COLO829 (cell line): ENCODE measurements at places on chromosomes 13 and 19.

DNA sequence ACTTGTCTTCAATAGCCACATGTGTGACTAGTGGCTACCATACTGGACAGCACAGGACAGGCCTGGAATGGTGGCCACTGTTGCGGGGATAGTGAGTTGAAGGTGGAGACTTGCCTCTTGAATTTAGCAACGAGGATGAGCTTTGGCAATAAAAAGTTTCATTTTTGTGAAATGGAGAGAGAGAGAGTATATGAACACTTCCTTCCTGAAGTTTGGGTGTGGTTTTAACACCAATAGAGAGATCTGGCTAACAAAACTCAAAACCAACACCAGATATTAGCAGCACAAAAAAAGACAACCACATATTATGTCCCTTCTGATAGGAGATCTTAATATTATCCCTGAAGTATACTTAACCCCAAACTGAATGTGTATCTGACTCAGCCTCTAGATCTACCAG lies 6.3 kb upstream of the LRFN3 start:
- DNase-seq = no peak

DNA sequence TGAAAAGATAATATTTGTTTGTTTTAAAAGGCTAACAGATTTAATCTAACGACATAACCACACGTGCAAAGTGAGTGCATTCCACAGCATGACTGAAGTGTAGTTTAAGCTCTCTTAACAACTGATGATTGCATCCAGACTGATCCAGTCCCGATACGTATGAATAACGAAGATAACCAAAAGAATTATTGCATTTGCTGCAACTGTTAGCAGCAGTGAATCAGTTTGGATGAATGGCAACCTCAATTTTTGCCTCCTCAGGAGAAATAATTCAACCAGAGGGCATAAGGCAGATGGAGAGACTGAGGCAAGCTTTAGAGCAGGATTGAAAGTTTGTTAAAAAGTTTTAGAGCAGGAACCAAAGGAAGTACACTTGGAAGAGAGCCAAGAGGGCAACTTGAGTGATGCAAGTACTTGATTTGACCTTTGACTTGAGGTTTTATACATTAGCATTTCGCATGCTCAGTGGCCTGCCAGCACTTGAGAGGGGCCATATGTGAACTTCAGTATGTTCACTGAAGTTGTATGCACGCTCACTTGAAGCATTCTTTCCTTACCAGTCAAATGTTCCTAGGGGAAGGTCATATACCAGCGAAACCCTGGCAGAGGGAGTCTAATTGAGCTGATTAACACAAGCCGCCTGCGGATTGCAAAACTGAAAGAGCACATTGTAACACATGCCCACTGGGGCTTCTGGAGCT lies 835.0 kb upstream of the PCDH20 start:
- DNase-seq = no peak

DNA sequence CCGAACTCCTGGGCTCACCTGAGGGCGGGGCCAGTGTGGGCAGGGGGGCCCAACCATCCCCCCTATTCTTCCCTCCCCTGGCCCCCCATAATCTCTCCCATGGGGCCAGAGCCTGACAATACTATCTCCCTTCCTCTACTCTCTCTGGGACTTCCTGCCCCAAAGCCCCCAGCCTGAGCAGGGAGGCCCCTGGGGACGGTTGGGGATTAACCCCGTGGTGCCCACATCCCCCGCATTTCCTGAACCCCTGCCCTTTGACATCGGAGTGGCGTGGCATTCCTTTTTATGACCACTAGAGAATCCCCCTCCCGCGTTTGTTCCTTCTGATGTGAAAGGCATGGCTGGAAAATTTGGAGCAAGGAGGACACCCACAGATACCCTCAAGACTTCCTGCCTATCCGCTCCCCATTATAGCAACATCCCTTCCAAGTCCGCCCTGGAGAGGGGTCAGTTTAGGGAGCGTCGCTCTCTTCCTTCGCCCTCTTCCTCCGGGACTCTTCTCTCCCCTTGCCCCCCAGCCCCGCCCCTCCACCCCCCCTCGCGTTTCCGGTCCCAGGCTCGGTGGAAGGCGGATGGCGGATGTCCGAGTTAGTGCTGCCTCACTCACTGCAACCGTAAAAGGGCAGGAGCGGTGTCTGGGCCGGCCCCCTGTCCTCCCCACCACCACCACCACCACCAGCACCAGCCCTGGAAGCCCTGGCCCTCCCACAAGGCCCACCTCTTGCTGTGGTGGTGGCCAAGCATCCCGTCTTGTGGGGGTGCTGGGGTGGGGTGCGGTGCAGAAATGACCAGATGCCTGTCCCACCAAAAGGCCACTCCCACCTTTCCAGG lies 1.8 kb downstream of the VASP start:
- DNase-seq = peak; percentile 75

GRCh38 chr19:12481781-12482508 lies 2.7 kb downstream of the ZNF709 start:
- no peak for DNase-seq

- DNase-seq = peak; percentile 44
Observed at GRCh38 chr13:108961542-108962125, 332.2 kb downstream of the MYO16 start.

DNA sequence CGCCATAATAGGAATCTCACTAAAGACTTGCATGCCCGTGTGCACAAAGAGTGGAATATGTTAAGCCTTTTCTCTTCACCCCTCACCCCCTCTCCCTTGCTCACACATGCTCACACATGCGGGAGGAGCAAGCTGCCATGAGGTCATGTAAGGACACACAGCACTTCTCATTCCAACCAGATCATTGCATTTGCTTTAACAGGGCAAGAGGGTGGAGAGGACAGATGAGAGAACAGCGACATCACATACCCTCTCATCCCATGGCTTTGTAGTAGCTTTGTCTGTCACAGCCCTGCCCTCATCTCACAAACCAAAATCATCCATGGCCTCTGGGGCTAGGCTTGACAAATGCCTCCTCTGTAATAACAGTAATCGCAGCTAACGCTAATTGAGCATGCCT lies 145.6 kb upstream of the FRY start:
- DNase-seq = no peak

DNA sequence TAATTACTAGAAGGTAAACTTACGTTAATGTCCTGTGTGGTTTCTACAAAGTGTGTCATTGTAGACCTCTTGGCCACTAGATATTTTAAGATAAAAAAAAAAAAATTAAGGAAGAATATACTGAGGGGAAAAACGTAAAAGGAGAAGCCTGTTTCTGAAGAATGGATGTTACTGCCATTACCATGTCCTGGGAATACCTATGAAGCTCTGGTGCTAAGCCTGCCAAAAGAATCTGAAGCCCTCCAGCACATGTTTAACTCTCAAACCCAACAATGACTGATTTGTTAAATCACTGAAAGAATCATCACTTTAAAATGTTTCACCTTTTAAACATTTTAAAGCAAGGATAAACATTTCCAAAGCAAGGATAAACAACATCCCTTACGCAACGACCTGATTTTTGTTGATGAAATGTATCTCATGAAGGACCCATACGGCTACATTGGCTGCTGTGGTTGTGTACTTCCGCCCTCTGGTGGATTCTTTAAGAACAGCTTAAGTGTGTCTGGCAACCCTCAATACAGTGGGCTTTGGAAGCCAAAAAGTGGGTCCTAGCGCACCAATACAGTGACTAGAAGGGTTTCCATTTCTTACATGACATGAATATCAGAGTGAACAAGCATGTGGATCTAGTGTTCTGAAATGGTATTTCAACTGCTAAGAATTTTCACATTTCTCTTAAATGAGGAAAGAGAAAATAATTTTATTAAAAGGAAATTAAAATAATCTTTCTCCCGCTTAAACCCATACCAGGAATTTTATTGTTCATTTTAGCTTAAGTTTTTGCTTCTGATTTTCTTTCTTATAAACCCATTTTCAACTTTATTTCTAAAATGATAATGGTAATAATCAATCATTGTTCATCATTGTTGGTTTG lies 74.5 kb upstream of the RAP2A start:
- DNase-seq = peak; percentile 45

DNA sequence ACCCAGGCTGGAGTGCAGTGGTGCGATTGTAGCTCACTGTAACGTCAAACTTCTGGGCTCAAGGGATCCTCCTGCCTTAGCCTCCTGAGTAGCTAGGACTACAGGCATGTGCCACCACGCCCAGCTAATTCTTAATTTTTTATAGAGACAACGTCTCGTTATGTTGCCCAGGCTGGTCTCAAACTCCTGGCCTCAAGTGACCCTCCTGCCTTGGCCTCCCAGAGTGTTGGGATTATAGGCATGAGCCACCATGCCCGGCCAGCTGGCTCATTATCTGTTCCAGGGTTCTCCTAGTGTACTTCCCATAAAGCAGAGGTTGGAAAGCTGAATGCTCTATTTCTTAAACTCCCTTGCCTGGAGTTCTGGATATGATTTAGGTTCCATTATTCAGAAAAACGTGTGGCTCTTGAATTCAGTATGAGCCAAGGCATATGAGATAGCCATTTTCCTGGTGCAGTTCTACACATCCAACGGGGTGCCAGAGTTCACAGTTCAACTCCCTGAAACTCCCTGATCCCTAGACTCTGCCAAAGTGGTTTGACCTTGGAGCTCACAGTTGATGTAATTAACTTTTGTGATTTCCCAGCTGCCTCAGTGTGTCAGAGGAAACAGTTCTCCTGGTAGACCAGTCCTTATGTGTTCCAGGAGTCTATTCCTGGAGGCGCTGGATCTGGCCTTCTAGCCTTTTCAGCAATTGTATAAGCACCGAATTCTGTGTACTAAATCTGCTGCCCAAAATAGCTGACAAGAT lies 21.6 kb downstream of the GPR183 start:
- no peak for DNase-seq

- no peak for DNase-seq
Observed at GRCh38 chr13:52743988-52744387, 4.4 kb upstream of the CNMD start.

DNA sequence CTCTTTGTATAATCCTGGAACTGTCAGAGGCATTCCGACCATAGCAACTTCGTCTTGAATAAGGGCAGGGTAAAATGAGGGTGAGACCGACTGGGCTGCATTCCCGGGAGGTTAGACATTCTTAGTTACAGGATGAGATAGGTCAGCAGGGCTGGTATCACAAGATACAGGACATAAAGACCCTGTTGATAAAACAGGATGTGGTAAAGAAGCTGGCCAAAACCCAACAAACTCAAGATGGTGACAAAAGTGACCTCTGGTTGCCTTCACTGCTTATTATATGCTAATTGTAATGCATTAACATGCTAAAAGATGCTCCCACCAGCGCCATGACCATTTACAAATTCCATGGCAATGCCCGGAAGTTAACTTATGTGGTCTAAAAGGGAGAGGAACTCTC lies 27.7 kb upstream of the MBNL2 start:
- peak; percentile 87 for DNase-seq

DNA sequence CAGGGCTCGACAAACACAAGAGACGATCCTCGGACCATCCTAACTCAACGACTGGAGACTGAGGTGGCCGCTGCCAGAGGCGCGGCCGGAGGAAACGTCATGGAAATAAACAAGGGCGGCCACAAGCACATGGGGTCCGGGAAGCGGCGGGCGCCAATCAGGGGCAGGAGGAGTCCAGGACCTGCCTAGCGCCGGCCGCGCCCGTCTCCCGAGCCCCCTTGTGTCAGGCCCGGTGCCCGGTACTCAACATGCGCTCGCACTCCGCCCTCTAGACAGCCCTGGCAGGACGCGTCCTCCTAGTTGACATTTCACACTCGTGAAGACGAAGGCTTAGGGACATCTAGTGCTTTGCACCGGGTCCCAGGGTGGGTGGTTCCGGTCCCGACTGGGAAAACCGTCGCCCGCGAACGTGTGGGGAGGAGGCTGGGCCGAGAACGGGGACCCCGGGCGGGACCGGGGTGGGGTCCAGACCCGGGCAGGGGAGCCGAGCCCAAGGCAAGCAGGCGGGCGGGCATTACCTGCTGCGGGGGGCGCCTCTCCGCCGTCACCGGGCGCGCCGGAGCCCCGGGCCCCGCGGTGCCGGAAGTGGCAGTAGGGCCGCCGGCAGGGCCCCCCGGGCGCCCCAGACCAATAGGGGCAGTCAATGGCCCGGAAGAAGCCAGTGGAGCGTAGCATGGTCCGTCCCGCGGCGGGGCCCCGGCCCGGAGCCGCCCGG lies 442 bp downstream of the REXO1 start:
- no peak for DNase-seq

DNA sequence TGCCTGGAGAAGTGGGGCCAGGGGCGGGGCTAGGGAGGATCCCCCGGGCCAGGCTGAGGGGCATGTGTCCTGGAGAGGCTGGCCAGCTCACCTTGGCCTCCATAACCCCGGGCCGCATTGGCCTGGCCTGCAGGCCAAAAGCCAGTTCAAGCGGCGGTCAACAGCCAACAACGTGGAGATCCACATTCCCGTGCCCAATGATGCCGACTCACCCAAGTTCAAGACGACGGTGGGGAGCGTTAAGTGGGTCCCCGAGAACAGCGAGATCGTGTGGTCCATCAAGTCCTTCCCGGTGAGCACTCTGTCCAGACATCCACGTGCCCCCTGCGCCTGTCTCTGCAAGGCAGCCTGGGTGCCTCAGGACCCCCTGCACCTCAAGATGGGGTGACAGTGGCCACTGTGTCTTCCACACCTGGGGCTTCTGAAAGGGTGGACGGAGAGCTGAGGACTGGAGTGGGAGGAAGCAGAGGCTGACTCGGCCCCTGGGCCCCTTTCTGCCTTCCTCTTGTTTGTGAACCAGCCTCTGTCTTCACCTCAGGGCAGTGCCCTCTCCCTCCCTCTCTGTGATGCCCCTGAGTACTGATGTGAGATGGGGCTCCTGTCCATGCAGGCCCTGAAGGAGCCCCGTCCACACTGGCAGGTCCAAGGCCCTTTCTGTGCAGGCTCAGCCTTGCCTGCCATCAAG lies 31.1 kb downstream of the AP1M1 start:
- no peak for DNase-seq

DNA sequence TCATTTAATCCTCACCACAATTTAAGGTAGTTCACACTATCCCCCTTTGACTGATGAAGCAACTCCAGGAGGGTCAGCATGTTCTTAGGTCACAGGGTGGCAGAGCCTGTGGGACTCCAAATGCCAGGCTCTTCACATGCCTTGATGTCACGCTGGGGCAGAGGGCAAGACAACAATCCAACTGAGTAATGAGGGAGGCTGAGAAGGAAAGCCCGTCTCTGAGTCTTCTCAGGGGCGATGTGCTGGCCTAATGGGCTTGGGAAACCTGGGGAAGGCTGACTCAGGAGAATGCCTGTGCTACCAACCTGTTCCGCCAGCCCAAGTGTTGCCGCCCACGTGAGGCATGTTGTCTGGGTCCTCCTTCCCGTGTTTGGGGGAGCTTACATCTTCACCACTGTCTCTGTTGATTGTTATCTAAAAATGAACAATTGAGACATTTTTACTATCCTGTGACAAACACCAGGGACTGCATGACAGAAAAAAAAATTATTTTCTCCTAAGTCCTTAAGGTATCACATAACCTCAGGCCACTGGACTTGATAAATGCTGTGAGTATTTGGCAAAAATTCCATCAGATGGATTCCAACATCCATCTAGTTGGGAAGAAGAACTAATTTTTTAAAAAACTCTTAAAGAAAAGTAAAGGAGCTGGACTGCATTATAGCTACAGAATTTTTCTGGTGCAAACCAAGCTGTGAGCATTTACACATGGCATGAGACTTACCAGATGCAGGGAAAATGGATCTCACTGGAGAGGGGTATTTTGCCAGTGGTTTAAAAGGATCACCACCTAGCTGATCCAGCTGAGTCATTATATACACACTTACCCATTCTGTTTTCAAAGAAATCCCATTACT lies 157.5 kb downstream of the RGCC start:
- no peak for DNase-seq
